Mesenteric fat pad (tissue), 1 donor: ENCODE measurements at places on chromosomes 3 and 15. TPM values are rescaled to one million over a fixed set of nuclear protein-coding genes. Genes with fewer than 3 reads are reported as not detected.

The FILIP1L gene
- total RNA-seq, result 48.5 TPM

GRCh38 chr15:62777671-62778070 is 264.9 kb upstream of the TPM1 start:
- no peak for DNase-seq

DNA sequence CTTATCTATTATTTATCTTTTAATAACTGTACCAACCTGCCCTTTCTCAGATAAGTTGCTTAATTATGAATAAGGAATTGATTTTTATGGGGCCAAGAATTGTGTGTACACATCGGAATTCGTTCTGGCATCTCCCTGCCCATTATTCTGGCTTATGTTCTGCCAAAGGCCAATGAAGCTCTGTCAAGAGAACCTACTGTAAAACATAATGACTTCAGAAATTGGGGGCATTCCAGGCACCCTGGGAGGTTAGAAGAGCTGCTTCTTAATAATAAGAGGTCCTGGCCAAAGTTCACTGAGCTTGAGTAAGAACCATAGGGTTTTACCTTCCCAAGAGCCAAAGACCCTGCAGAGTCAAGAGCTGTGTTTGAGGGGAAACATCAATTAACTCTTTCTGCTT is 261.7 kb downstream of the SLC9A9 start:
- no peak for DNase-seq

- DNase-seq, result no peak
These were observed 690.1 kb upstream of the BCHE start for GRCh38 chr3:166527325-166527724.

DNA sequence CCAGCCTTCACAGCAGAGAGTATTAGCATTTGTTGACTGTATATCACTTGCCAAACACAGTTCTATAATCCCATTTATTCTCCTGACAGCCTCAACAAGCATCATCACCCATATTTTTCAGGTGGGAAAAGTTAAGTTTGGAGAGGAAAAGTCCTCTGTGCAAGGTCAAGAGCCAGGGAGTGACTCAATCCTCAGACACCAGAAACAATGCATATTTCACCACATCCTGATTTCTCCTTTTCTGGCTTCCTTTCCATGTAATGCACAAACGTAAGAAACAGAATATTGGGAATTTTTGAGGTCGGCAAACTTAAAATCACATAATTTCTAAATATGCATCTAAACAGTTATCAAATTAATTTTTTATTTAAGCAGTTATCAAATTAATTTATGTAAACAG is 116.0 kb upstream of the GADL1 start:
- DNase-seq, result no peak

The SPTSSB gene
- total RNA-seq, result not detected

DNA sequence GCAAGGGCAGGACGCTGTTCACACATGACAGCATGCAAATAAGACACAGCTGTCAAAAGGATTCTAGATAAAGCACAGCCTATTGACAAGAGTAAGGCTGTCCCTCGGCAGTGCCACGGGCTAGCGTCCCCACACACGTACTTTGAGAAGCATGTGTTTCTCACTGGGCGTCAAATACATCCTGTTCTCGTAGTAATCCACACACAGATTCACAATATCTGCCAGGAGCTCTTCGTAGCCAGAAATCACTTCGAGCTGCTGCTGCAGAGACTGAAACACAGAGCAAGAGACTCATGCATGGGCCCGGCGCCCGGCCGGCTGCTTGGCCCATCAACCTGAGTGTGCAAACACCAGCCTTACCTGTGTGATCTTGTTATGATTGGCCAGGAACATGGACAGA is 41.1 kb downstream of the CYFIP1 start:
- DNase-seq, result no peak
